Mesothelial cell of epicardium (in vitro differentiated cells): ENCODE measurements at places on chromosomes 13 and 19. TPM values are rescaled to one million over a fixed set of nuclear protein-coding genes. Genes with fewer than 3 reads are reported as not detected.

Gene ERICH6B
- total RNA-seq: not detected in 3 replicates

DNA sequence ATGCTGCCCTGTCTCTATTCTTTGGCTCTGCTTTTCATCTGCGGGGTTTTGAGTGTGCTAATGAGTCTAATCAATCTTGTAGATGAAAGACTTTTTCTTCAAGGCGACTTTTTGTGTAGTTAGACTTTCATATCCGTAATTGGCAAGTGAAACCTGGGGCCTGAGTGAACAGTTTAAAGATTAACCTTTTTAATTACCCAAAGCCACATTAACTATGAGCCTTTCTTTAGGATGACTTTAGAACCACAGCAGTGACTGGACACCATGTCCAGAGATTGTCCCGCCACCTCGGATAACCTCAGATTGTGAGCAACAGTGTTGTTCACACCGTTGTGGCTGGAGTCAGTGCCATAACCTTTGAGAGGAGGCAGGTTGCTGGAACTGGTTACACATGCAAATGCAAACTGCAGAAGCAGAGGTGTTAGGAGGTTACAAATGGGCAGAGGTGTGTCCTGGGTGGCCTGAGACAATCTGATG is 58.7 kb downstream of the SIAH3 start:
- no peak for DNase-seq

- no peak for DNase-seq
These were observed 1.1 kb upstream of the PHF11 start for GRCh38 chr13:49494645-49495044.

DNA sequence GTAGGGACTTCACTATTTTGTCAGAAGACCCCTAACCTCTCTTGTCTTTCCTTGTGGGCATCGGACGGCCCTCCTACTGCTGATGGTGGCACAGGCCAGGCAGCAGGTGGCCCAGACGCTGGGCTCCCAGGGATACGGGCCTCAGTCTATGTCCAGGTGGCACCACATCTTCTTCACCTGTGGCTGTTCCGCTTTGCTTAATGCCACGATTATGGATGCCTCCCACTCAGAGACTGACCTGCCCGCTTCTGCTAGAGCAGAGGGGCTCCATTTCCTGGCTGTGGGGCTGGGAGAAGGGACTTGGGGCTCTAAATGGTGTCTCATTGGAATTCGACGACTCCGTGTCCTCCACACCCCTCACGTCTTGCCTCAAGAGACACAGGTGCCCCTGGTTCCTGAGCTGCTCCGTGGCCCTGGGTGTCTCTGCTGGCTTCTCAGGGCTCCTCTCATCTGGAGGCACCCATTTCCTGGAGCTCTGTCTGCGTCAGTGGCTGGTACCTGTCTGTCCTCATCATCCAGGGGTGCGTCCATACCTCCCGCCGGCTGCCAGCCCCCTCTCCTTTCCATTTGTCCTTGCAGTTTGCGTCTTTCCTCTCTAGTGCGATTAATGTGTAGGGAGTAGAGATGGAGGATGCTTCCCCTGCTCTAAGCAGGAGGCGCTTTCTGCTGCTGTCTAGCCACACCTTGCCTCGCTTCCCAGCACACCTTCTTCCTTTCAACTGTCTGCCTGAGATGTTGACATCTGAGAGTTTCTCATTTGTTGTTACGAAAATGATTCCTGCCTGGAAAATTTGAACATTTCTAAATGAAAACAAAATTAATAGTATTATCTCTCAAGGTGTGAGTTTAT is 63.4 kb downstream of the TEX29 start:
- no peak for DNase-seq

- DNase-seq: no peak
These were observed 13.8 kb downstream of the FGF21 start for GRCh38 chr19:48768994-48769713.

Gene ZNF606
- 41.8 to 46.2 TPM (median 45.4 TPM) in 3 replicates for total RNA-seq

Gene MYO16
- total RNA-seq: 0.07 to 0.18 TPM (median 0.18 TPM) in 3 replicates

- DNase-seq: no peak
These were observed at the start of gene PRR19 for GRCh38 chr19:42301646-42302203. TSS of gene PRR19 (plus strand) at chr19:42302132. CDS start at chr19:42309585, 7,453 bp downstream.
